ENCODE measurements at places on chromosomes 13 and 19. TPM values are rescaled to one million over a fixed set of nuclear protein-coding genes. Genes with fewer than 3 reads are reported as not detected.

The PRODH2 gene
- total RNA-seq = not detected

The NANOS2 gene
- not detected for total RNA-seq

DNA sequence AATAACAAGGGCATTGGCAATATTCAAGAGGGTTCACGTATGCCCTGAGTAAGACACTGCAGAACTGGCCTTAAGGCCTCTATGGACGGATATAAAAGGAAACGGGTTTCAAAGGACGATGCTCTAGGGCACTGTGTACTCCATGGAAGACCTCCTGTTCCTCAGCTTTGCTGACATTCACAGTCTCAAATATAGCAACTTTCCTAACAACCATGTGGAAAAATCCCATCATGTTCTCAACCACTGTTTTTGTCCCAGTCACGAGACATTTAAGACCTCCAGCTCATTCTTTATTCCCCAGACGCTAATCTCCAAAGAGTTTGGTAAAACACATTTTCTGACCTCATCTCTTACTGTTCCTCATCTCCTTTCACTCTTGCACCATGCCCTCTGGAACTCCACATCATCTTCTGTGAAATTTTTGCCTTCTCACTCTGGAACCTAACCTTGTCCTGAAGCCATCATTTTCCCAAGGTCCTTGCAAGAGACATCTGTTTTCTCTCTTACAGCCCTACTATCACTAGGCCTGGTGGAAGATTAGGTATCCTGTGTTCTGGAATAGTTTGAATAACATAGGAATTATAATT lies 37.6 kb downstream of the SPRY2 start:
- no peak for DNase-seq

DNA sequence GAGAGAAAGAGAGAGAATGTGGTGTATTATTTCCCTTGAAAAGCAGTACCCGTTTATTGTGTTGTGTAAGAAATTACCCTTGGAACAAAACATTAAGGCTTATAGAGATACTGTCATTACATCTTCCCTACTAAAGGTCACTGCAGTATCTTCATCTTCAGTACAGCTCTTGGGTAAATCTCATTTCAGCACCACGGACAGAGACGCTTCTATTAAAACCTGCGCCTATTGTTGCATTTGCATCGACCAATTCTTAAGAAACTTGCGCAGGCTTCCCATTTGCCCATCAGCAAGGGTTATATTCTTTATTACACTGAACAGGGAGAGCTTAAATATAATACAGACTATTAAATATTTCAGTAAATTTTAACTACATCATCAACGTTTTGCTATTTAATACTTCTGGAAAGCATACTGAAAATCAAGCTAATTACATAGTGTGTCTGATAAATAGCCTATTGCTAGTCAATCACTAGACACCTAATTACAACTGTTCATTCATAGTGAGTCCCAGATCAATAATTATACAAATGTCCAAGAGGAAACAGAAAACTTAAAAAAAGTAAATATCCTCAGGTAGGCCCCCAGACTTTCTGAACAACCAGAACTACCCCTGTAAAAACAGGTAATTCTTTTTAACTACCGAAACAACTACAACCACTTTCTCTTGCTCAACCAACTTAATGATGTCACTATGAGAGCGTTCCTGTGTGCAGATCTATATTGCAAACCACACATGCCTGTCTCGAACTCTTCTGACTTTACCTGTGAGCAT lies 350.6 kb downstream of the LIG4 start:
- DNase-seq = peak; percentile 74

DNA sequence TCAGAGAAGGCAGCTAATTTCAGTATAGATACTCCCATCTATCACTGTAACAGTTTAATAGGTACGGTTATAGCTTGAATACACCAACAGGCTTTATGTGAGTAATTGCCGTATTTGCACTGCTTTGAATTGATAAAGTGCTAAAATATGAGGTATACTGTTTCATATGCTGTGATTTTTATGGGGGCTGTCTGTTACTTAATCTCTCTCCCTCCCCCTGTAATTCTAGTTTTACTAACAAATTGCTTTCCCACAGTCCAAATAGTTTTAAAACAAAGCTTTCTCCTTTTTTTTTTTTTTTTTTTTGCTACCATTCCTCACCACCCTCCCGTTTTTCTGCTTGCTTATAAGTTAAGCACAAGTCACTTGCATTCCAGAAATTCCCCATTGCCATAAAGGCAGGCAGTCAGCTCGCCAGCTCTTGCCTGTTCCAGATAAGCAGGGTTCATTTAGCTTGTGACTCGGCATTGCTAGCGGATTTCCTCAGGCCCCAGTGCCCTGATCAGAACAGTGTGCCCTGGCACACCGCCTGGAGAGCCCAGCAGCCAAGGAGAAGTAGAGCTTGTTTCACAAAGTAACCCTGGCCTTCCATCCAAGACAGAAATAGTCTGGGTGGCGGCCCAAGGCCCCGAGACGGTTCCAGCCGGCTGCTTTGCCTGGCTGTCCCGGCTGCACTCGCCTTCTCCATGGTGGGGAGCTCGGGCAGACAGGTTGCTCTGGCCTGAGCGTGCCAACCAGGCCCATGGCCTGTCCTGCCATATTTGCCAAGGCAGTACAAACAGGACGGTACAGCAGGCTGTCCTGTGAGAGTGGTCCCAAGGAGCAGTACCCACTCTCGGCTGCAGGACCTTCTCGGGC lies 43.5 kb upstream of the NPAS1 start:
- DNase-seq = peak; percentile 29

DNA sequence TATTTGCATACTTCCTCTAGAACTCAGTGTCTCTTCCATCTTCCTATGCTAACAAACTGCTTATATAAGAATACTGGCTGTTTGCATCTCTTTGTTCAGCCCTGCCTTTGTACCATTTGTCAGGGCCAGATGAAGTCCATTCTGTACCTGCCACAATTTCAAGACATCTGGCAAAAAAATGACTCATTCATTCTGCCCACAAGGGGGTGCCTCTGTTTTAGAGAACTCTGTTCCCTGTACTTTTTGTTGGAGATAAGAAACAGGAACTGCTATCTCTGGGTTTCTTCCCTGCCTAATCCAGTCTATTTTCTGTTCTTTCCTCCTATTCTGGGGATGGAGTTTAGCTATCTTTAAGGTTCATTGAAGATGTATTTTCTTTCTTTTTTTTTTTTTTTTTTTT lies 23.0 kb downstream of the ZNF568 start:
- no peak for DNase-seq

DNA sequence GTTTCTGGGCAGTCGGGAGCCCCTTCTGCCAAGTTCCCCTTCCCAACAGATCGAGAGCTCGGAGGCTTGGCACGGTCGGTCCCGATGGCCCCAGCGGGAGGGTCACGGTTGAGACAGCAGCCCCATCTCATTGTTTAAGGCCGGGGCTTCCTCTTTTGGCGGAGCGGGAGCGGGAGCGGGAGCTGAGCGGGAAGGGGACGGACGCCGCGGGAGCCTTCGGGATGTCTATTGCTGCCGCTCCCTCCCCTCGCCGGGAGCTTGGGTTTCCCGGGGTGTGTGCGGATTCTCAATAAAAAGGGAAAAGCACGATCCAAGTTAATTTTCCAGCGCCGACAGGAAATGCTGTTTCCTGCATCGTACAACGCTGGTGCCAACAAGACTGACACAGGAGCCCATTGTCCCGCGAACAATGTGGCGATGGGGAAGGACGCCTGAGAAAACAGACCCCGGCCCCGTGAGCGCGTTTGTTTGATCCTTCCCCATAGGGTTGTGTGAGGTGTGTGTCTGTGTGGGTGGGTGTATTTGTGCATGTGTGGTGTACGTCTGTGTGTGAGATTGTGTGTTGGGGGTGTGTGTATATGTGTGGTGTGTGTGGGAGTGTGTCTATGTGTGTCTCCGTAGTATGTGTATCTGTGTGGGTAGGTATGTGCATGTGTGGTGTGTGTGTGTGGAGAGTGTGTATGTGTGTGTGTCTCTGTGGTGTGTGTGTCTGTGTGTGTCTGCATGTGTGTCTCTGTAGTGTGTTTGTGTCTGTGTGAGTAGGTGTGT lies 36.3 kb upstream of the FLT1 start:
- no peak for DNase-seq

- no peak for DNase-seq
These were observed 112.3 kb downstream of the GPC6 start for GRCh38 chr13:93338906-93339305.
